ENCODE measurements at places on chromosomes 3 and 15. TPM values are rescaled to one million over a fixed set of nuclear protein-coding genes. Genes with fewer than 3 reads are reported as not detected.

DNA sequence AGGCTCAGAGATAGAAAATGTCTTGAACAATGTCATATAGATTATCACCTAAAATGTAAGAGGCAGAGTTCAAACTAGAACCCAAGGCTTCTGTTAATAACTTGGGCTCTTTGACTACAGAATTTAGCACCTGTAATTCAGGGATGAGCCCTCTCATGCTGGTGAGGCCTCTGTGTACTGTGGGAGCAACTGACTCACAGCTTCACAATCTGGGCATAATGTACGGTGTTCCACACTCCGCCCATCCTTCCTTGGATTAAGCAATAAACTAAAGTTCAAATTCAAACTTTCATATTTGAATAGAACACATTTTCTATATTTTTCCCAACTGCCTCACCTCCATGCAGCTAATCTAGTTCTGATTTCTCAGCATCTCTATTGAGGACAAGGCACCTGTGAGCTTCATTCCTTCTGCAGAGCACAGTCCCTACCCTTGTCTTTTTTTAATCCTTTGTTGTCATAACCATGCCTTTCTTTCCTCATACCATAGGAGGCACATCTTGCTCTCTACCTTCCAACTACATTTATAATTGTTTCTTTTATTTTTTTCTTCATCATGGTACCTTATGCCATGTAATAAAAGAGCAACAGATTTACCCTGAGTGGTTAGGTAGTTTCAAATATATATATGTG, 392.1 kb downstream of the NLGN1 start:
- DNase-seq: no peak

DNA sequence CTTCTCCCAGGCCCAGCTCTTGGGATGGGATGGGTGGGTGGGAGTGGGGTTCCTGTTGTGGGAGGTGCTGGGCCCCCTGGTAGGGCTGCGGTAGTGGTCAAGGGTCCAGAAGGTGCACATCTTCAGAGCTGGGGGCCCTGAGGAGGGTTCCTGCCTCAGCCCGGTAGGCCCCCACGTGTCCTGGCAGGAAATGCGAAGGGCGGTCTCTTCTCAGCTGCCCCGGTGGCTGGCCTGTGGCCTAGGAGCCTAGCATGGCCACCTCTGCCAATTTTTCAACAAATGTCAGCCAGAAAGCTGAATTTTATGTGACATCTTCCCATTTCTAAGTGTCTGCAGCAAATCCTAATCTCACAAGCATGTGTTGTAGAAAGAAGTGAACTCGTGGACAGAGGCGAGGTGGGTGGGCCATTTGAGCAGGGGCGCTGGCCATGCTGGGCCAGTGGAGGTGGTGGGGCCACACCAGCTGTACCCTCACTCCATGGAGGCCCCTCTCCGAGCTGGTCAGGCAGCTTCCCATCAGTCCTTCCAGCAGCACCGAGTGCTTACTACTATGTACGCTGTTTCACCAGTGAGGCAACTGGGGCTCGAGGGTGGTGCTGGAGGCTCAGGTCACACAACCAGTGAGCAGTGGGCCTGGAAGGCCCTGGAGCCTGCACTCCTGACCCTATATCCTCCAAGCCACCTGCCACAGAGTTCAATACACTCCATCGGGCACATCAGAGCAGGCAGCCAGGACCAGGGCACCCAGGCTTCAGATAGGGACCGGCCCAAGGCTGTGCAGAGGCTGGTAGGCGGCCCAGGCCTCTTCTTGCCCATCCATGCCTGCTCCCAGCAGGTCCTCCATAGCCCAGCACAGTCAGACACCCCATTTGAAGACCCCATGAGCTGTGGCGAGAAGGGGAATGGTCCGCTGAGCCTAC, 23.2 kb downstream of the FBLN2 start:
- DNase-seq: no peak

GRCh38 chr3:127834771-127835170, 12.5 kb upstream of the MGLL start:
- DNase-seq: no peak

DNA sequence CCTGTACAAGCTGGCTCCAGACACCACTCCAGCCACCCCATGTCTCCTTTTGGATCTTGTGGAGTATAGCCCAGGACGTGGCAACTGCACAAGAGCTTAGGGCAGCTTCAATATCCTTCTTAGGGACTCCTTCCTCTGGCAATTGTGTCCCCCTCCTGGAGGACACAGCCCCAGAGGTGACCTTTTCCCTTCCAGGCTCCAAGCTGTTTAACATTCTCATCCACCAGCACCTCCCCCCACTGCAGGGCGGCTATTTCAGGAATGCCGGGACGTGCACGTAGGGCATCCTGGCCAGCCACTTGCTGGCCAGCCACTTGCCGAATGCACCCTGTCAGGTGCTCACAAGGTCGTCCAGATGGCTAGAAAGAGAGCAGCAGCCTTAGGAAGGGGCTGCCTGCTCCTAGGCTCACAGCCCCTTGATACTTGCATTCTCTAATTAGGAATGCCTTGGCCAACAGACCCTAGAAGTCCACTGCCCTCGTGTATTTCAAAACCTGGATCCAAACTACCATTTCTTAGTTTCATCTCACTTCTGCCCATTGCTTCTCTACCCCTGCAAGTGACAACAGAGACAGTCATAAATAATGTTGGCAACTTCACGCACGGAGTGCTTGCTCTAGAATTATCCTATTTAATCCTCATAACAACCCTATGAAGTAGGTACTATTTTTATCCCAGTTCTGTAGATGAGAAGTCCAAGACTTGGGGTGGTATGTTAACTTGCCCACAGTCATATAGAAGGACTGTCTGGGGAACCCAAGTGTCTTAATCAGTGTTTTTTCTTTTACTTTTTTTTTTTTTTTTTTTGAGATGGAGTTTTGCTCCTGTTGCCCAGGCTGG, 24.5 kb upstream of the IDH2 start:
- no peak for DNase-seq

CISH gene
- 30.8 TPM for total RNA-seq

VPS33B gene
- 15.5 TPM for total RNA-seq

OXTR gene
- total RNA-seq: 1.2 TPM

SLC28A1 gene
- 12.8 TPM for total RNA-seq

Measured in kidney (tissue), 22 donors.